Esophagus muscularis mucosa (tissue), 4 donors: ENCODE measurements at places on chromosomes 6 and 20. TPM values are rescaled to one million over a fixed set of nuclear protein-coding genes. Genes with fewer than 3 reads are reported as not detected.
A peak's percentile ranks its signal among the peaks of the same experiment; 100 is the strongest.

GRCh38 chr20:36101192-36101591 is 53.3 kb upstream of the EPB41L1 start:
- H3K36me3 ChIP-seq: no peaks in the 10 kb centered on the region
- no peak for DNase-seq
- H3K27ac ChIP-seq: no peak overlapping the region
- no peaks in the 10 kb centered on the region for H3K27me3 ChIP-seq
- no peak overlapping the region for H3K4me3 ChIP-seq

- peaks cover 5% of the 10 kb centered on the region for H3K36me3 ChIP-seq
- DNase-seq: no peak
- H3K27ac ChIP-seq: no peak overlapping the region
- H3K4me1 ChIP-seq: no peaks in the 10 kb centered on the region
- no peak overlapping the region for H3K4me3 ChIP-seq
Observed at GRCh38 chr20:37007898-37008649, 56.6 kb upstream of the SAMHD1 start.

GRCh38 chr6:147738099-147738498 is 229.6 kb downstream of the SAMD5 start:
- no peaks in the 10 kb centered on the region for H3K36me3 ChIP-seq
- H3K4me1 ChIP-seq: peaks cover 8% of the 10 kb centered on the region
- no peak for DNase-seq
- no peak overlapping the region for H3K4me3 ChIP-seq
- H3K27ac ChIP-seq: no peak overlapping the region
- no peaks in the 10 kb centered on the region for H3K27me3 ChIP-seq

GRCh38 chr6:151313066-151313491 is 73.3 kb downstream of the AKAP12 start:
- H3K4me1 ChIP-seq: peaks cover 42% of the 10 kb centered on the region
- H3K36me3 ChIP-seq: no peaks in the 10 kb centered on the region
- peak overlapping the region; percentile 53 for H3K27ac ChIP-seq

- no peaks in the 10 kb centered on the region for H3K27me3 ChIP-seq
- no peak overlapping the region for H3K27ac ChIP-seq
- DNase-seq: peak; percentile 77
- H3K36me3 ChIP-seq: peaks cover 7% of the 10 kb centered on the region
- H3K4me1 ChIP-seq: no peaks in the 10 kb centered on the region
Observed at GRCh38 chr20:2729251-2729713, 36.7 kb downstream of the EBF4 start.

The UBD gene
- total RNA-seq: 0.50 TPM

The CD164 gene
- total RNA-seq: 94.4 TPM

DNA sequence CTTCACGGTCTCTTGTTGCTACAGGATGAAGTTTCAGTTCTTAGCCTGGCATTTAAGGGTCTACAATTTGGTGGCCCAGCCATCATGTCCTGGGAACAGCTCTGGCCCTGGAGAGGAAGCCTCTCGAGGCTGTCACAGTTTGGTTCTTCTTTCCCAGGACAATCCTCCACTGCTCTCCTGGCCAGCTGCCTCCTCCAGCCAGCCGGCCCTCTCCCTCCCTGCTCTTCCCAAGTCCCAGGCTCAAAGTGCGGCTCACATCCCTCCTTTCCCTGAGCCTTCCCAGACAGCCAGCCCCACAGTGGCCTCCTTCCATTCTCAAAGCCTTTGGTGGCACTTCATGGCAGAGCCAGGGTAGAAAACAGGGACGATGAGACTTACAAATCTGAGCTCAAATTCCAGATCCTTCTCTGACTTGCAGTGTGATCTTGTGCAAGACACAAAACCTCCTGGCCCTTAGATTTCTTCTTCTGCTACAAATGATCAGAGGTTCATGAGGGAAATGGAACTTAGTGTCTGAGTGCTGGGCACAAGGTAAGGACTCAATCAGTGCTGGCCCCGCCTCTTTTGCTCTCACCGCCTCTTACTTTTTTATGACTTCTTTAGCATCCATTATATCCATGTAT is 223.8 kb upstream of the ECI2 start:
- H3K36me3 ChIP-seq: no peaks in the 10 kb centered on the region
- no peak for DNase-seq
- no peak overlapping the region for H3K4me3 ChIP-seq
- peak overlapping the region; percentile 83 for H3K27ac ChIP-seq

- no peaks in the 10 kb centered on the region for H3K36me3 ChIP-seq
- DNase-seq: no peak
- H3K4me1 ChIP-seq: peaks cover 29% of the 10 kb centered on the region
- no peaks in the 10 kb centered on the region for H3K27me3 ChIP-seq
Observed at GRCh38 chr6:163414117-163414945, at the start of gene QKI. Gene QKI (plus strand): TSS chr6:163414718. CDS start chr6:163415194, 476 bp downstream.

The NOL7 gene
- 69.3 TPM for total RNA-seq

GRCh38 chr6:159084493-159085091 is 39.8 kb upstream of the TAGAP start:
- H3K36me3 ChIP-seq: no peaks in the 10 kb centered on the region
- H3K4me1 ChIP-seq: peaks cover under 1% of the 10 kb centered on the region
- no peaks in the 10 kb centered on the region for H3K27me3 ChIP-seq
- no peak overlapping the region for H3K4me3 ChIP-seq
- H3K27ac ChIP-seq: no peak overlapping the region

DNA sequence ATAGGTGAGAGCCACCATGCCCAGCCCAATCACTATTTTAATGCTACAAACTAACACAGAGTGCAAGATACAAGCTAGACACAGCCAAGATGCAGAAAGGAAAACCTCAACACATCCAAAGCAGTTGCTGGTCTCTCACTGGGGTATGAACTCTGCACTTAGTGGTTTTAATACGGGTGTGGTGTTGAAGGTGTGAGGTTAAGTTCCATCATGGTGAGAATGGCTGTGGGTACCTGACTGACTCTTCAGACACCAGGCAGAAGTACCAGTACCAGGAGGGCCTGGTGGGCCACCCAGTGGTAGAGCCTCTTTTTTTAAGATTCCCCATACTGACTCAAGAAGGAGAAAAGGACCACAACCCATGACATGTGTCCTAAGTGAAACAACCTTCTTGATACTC is 13.0 kb downstream of the GNAS-AS1 start:
- no peaks in the 10 kb centered on the region for H3K36me3 ChIP-seq
- peaks cover 53% of the 10 kb centered on the region for H3K27me3 ChIP-seq
- no peaks in the 10 kb centered on the region for H3K4me1 ChIP-seq
- no peak overlapping the region for H3K4me3 ChIP-seq
- DNase-seq: no peak

The STK35 gene
- total RNA-seq: 22.4 TPM

DNA sequence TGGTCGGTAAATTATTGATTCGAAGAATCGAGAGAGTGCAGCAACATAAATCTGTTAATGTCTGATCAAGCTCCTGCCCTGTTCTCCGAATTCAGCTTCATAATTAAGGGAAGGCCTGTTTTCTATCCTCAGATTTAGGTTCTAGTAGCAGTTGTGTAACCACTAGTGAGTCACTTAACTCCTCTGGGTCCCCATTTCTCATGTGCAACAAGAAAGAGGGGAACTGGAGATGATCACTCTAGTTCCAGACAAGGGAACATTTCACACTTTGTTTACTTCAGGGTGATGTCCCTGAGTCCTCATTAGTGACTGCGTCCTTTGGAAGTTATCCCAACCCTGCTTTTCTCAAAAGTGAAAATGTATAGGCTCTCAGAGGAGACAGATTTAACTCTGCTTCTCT is 68.1 kb upstream of the RNF146 start:
- H3K4me3 ChIP-seq: no peak overlapping the region
- no peaks in the 10 kb centered on the region for H3K27me3 ChIP-seq
- no peaks in the 10 kb centered on the region for H3K36me3 ChIP-seq
- DNase-seq: no peak
- no peak overlapping the region for H3K27ac ChIP-seq

GRCh38 chr6:163738304-163738703 is 323.8 kb downstream of the QKI start:
- H3K27me3 ChIP-seq: no peaks in the 10 kb centered on the region
- H3K27ac ChIP-seq: no peak overlapping the region
- no peaks in the 10 kb centered on the region for H3K36me3 ChIP-seq
- H3K4me1 ChIP-seq: peaks cover 5% of the 10 kb centered on the region
- H3K4me3 ChIP-seq: no peak overlapping the region

The ECT2L gene
- total RNA-seq: 0.42 TPM
